ENCODE measurements at places on chromosomes 12 and 14. TPM values are rescaled to one million over a fixed set of nuclear protein-coding genes. Genes with fewer than 3 reads are reported as not detected.

- DNase-seq = no peak
Observed at GRCh38 chr14:24401810-24402702, 3.3 kb downstream of the NYNRIN start.

GRCh38 chr12:25585021-25585523, 32.0 kb upstream of the LMNTD1 start:
- DNase-seq = peak; percentile 56

The KRT6B gene
- total RNA-seq = not detected

DNA sequence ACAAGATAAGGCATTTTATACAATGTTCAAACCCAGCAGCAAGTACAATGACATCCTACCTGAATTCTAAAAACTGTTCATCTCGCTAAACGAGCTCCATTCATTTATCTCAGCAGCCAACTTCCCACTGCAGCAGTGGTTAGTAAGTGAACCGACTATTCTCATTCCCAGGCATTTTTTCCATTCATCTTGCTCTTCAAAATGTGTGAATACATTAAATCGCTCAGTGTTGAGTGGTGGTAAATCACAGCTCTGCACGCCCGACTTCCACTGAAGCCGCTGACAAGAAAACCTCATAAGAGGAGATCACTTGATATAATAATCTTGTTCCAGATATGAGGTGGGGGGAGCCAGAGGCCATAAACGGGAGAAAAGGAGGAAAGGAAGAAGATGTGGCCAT, 746.2 kb upstream of the USP15 start:
- DNase-seq = no peak

DNA sequence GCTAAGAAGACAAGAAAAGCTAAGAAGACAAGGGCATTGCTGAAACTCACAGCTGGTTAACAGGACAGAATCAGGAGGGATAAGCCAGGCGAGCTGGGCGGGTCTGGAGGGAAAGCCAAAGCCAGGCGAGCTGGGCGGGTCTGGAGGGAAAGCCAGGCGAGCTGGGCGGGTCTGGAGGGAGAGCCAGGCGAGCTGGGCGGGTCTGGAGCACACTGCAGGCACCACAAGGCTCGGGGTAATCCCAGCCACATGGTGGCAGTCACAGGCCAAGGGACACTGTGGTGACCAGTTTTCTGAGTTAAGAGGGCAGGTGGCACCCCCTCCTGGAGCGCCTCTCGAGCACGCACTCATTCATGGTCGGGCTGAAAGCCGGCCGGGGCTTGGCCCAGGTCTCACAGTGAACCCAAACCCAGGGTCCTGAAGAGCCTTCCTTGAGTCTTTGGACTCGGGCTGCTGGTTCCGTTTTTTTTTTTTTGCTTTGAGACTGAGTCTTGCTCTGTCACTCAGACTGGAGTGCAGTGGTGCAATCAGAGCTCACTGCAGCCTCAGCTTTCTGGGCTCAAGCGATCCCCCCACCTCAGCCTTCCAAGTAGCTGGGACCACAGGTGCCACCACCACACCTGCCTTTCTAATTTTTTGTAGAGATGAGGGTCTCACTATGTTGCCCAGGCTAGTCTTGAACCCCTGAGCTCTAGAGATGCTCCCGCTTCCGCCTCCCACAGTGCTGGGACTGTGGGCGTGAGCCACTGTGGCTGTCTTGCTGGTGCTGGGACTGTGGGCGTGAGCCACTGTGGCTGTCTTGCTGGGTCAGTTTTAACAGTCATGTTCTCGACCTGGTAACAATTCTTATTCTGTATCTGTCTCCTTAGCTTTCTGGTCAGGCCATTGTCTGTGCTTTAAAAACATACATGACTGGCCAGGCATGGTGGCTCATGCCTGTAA, 40.2 kb downstream of the HSP90AA1 start:
- DNase-seq = peak; percentile 32

The TAS2R10 gene
- total RNA-seq = 7.8 TPM

GRCh38 chr12:101885912-101886561, 8.7 kb downstream of the DRAM1 start:
- DNase-seq = no peak
